GM06990 (cell line): ENCODE measurements at places on chromosomes 1 and 21.

DNA sequence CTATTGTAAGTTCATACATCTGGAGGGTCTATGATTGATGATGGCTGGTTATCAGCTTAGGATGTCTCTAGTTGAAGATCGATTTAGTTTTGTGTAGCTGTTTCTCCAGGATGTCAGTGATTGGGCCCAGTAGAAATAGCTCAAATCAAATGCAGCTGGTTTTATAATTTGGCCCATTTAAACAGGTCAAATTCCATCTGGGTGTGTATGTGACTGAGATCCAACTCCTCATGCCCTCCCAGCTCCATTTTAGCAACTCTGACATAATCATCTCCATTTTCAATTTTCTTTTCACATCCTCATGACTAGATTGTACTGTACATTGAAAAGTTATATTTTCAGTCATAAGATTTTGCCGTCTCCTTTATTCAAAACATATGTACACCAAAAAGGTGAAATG is 99.2 kb downstream of the TPR start:
- DNase-seq = no peak

GRCh38 chr1:39952359-39953110 is 2.4 kb upstream of the MFSD2A start:
- no peak for DNase-seq

- DNase-seq = no peak
Observed at GRCh38 chr1:2906085-2906484, 104.6 kb upstream of the TTC34 start.

GRCh38 chr1:204705493-204705811 is 19.9 kb upstream of the LRRN2 start:
- no peak for DNase-seq

- no peak for DNase-seq
Observed at GRCh38 chr21:45002381-45003204, 62.8 kb downstream of the SLX9 start.

DNA sequence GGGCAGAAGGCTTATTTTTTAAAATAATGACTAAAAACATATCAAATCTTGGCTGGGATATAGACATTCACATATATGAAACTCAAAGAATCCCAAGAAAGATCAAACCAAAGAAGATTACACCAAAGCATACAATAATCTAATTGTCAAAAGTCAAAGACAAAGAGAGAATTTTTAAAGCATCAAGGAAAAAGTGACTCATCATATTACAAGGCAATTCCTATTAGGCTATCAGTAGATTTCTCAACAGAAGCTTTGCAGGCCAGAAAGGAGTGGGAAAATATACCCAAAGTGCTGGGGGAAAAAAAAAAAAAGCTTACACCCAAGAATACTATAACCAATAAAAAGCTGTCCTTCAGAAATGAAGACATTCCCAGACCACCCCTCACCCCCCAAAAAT is 375.6 kb downstream of the BRINP2 start:
- no peak for DNase-seq

DNA sequence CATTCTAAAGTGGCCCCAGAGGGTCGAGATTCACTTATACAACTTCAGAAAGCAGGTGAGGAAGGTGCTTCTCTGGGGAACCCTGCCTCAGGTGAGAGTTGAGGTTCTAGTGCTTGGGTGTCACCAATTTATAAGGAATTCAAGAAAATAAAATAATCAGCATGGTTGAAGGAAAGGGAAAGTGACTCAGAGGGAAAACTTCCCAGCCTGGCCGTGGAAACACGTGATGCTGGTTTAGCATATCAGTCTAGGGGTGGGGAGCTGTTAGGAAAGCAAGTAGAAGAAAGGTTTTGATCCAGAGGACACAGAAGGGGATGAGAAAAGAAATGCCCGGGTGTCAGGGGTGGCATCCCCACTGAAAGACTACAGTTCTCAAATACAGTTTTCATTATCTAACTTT is 37.7 kb upstream of the TMEM125 start:
- no peak for DNase-seq

DNA sequence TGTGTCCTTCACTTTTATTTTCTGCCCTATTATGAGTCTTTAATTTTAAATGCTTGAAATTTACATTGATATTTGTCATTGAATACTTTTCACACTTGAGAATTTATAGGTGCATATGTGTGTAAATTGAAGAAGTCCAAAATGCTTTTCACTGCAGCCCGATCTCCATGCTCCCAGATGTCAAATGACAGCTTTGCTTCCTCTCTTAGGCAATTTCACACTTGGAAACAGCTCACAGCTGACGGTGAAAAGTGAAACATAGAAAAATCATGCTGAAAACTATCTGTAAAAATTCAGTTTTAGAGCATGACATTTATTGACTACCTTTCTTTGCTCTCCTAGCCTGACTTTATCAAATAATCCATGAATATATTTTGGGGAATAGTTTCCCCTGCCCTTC is 196.0 kb downstream of the RPS6KC1 start:
- DNase-seq = no peak

DNA sequence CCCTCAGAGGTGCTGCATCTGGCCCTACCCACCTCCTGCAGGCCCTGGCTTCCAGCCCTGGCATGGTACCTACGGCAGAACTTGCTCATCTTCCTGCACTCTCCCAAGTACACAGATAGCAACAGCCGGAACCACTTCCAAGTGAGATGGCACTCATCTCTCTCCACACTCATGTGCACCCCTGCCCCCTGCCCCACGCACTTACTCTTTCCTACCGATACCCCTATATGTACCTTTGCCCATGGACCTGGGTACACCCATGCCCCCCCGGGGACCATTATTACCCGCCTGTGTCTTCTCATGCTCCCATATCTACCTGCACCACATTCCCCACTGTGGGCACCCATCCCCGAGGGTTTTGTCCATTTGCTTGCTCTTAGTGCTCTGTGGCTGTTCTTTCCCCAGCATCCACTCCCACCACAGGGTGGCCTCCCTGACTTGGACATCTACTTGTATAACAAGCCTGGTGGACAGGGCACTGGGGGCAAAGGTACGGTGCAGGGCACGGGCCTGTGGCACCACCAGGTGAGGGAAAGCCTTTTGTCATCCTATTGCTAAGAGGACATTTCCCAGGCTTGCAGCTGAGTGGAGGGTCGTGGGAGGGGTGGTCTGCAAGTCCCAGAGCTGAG is 14.7 kb downstream of the HYI start:
- no peak for DNase-seq

- DNase-seq = no peak
Observed at GRCh38 chr1:156931211-156931952, 10.9 kb downstream of the LRRC71 start.

DNA sequence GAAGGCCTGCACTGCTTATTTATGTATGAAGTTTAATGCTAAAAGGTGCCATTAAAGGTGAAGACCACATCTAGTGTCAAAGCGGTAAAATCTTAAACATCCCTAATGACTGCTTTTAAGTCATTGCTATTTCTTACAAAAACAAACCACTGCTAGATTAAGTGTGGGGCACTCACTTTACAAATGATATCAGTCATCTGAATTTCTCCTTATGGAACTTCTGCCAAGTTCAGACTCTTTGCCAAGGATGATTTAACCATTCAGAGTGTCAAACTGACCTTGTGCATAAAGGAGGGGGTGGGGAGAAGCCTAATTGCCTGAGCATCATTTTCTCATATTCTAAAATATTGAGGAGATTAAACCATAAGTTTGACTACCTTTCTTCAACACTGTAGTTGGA is 271.5 kb downstream of the TGFB2 start:
- DNase-seq = no peak

- peak; percentile 48 for DNase-seq
Observed at GRCh38 chr1:54404939-54405897, 976 bp downstream of the SSBP3 start.

DNA sequence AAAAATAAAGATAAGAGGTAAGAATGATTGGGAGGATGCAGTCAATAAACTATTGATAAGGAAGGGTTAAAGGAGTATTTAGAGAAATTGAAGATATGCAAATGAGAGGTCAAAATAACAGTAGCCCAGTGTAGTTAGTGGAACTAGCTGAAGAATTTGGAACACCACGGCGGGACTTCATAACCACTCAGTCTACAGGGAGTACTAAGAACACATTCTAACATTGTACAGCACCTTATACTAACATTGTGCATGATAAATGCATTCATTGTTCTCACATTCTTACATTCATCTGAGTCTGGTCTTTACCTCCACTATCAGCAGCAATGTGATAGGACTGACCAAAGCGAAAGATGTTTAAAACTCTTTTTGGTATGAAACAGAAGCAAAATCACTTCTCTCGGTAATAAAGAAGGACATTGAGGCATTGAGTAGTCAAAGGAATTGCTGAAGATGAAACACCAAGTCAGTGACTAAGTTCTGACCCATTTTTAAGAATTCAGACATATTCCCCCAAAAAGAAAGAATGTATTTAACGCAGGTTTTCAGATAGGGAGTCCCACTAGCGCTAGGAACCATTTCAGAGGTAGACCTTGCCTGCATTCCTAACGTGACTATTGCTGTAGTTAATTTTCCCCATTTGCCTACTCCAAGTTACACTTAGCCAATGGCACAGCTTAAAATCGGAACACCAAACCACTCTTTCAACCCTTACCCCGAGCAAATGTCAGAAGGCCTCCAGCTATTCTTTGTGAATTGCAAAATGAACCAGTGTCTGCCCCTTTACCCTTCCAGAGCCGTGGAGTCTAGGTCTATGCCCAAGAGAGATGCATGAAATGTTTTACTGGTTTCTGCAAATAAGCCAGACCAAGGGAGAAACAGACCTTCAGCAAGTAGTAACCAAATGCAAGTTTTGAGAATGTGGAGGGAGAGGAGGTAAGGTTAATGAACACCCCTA is 108.8 kb upstream of the IRF2BP2 start:
- DNase-seq = no peak

DNA sequence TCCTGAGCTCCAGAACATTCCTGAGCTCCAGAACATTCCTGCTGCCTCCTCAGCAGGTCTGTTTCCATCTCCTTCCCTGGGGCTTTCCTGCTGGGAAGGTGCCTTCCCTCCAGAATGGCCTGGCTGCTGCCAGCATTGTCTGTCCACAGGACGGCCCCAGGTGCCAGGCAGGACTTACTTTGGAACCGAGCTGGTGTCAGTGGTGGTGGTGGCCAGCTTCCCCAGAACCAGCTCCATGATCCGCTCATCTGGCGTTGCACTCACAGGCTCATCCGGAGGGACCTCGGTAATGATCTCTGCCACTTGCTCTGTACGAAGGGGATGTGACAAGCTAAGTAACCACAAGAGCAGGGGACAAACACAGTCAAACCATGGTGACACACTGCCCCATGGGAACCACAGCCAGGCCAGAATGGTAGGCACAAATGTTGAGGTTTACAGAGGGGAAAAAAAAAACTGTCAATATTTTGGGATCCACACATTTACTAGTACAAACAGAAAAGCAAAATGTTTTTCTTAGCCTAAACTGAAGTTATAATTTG is 41.3 kb downstream of the PRDM15 start:
- no peak for DNase-seq

GRCh38 chr21:15094706-15095105 is 29.9 kb upstream of the NRIP1 start:
- no peak for DNase-seq

DNA sequence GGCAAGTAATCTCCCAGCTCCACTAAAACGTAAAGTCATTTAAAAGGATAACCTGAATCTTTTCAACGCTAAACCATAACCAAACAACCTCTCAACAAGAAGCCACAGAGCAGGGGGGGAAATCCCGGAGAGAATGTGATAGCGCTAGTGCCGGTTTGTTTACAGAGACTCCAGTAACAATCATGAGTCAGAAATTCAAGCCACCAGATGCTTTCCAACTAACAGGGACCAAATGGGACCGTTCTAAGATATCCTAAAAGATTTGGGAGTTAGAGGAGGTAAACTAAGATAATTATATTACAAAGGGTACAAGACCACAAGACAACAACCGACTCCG is 825 bp downstream of the DCAF8 start:
- peak; percentile 40 for DNase-seq

- DNase-seq = peak; percentile 24
Observed at GRCh38 chr1:185694081-185694480, 40.1 kb upstream of the HMCN1 start.

- no peak for DNase-seq
Observed at GRCh38 chr1:204146965-204147364, 4.9 kb downstream of the ETNK2 start.

- no peak for DNase-seq
Observed at GRCh38 chr1:5707566-5708345, 284.5 kb downstream of the NPHP4 start.

- no peak for DNase-seq
Observed at GRCh38 chr1:26119892-26120608, 8.4 kb downstream of the PDIK1L start.

DNA sequence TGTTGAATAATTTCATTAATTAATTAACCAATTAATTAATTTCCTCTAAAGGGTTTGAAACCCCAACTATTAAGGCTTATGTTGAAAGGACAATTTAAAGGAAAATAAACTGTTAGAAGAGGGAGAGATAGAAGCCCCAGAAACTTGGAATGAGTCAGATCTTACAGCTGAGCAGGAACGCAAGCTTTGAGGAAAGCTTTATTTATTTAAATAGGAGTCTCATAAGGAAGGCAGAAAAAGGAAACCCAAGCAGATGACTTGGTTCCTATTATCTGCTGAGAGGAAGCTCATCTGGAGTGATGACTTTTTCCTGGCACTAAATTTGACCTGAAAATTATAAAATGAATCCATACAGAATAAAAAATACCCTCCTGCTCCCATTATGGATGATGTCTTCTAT is 105.1 kb downstream of the ROR1 start:
- no peak for DNase-seq

GRCh38 chr21:15293240-15293639 is 228.4 kb upstream of the NRIP1 start:
- no peak for DNase-seq

DNA sequence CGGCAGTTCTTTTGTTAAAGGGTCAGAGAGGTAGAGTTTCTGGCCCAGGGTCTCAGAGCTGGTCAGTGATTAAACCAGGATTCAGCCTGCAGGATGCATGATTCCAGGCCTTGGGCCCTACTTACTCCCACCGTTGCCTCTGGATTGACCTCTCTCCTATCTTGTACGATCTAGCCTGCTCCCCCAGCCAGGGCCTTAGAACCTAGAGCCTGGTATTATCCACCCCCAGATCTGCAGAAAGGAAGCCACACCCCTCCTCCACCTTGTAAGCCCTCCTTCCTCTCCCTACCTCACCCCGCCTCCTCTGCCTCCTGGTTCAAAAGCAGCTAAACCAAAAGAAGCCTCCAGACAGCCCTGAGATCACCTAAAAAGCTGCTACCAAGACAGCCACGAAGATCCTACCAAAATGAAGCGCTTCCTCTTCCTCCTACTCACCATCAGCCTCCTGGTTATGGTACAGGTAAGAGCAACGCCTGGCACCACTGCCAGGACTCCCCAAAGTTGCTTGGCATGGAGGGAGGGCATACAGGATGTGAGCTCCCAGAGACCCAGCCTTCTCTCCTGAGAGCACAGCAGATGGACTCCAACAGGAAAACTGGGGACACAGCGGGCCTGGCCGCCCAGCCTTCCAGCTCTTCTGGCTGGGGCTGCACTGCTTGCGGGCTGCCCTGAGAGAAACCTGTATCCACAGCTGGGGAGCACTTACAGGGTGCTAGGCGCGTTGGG is at the start of gene CD52:
Gene CD52, plus strand, starts transcription at position 347 of the 726 bp plus-strand sequence. Its CDS starts 60 bp downstream, at position 407.
- DNase-seq = peak; percentile 63

DNA sequence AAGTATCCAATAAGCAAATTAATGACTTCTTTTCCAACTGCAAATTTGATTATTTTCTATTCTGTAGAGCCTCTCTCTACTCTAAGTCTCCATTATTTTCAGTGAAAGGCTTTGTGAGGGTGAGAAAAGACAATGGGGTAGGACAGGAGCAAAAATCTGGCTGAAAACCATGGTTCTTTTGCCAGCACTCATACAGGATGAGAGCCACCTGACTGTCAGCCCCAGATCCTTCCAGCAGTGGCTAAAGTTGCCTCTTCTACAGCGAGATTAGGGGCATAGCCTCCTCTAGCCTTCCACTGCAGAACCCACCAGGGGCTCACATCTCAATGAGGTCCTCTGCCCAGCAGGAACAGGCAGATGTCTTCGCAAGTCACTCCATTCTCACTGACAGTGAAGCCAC is 23.7 kb downstream of the NMNAT2 start:
- no peak for DNase-seq
